ENCODE measurements at places on chromosomes 16 and 17.

GRCh38 chr17:14737984-14738651 lies 437.2 kb downstream of the HS3ST3B1 start:
- no peak for DNase-seq

- DNase-seq = no peak
Measured at GRCh38 chr17:55654821-55655220, 67.8 kb downstream of the TMEM100 start.

DNA sequence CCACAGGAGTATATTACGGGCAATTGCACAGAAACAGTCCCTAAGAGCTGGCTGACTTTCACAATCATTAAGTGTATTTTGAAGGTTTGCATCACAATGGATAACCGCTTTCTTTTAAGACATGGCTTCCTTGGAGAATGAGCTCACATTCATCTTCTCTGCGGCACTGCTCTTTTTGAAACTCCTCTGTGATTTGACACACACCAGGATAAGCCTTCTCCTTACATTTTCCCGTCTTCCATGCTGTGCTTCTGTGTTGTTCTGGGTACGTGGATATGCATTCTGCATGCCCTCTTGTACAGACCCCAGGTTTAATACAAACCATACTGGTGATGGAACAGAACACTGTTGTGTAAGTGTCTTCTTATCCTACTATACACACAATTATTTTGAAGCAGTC lies 89.5 kb upstream of the METRNL start:
- DNase-seq = no peak

DNA sequence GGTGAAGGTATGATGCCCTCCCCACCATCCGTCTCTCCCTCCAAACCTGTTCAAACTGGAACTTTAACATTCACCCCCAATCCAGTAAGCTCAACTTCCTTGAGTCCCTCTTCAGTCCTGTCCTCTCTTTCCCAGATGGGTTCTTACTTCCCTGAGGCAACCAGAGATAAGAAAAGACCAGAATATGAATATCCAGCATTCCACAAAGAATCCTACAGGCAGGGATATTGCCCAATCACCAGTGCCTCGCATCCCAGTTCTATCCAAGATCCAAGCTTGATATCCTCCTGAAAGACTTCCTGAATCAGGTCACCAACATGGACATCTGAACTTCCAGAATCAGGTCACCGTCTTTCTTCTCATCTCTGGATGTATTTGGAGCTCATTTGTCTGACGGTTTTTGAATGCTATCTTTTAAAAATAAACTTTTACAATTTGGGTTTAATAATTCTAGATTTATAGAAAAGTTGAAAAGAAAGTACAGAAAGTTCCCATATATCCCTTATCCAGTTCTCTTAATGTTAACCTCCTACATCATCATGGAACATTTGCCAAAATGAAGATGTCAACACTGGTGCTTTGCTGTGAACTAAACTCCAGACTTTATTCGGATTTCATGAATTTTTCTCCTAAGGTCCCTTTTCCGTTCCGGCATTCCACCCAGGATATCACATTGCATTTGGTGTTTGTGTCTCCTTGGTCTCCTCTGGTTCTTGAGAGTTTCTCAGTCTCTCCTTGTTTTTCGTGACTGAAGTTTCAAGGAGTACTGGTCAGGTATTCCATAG lies 13.7 kb upstream of the COL1A1 start:
- no peak for DNase-seq

DNA sequence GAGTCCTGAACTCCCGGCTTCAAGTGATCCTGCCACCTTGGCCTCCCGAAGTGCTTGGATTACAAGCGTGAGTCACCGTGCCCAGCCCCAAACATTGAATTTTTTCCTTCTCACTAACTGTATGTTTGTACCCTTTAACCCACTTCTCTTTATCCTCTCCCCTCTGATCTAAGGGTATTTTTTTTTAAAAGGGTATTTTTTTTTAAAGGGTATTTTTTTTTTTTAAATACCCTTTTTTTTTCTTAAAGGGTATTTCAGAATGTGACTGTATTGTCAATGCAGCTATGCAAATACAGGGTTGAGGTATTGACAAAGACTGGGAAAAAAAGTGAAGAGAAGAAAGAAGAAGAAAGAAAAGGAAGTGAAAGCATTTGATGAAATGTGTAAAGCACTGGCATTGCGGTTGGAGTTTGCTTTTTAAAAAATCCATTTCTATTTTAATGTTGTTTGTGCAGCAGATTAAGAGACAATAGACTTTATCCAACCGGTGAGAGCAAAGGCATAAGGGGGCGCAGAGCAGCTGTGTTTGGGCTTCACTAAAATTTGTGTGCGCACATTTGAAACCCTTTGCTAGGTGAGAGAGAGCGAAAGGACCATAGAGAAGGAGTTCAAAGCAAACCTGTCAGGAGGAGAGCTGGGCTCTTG lies 42.4 kb downstream of the SYT17 start:
- DNase-seq = no peak

GRCh38 chr16:84699147-84699711 lies 571 bp upstream of the USP10 start:
- peak; percentile 1 for DNase-seq

DNA sequence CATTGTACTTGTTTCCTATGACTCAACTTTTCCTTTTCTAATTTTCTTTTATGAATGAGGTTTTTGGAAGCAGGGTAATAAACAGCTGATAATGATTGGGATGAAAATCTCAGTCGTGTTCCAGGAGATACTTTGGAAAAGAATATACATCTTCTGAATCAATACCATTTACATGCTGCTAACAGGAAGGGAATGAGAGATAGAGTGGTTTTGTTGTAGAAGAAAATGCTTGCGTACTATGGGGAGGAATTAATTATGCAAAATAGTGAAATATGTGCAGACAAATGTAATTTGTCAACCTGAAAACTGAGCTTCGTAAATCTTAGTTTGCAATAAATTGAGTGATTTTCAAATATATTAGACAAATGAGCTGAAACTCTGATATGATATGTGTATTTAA lies 24.0 kb upstream of the SHISA6 start:
- no peak for DNase-seq

- DNase-seq = no peak
Measured at GRCh38 chr16:60510941-60511340, 1525.3 kb downstream of the CDH8 start.

DNA sequence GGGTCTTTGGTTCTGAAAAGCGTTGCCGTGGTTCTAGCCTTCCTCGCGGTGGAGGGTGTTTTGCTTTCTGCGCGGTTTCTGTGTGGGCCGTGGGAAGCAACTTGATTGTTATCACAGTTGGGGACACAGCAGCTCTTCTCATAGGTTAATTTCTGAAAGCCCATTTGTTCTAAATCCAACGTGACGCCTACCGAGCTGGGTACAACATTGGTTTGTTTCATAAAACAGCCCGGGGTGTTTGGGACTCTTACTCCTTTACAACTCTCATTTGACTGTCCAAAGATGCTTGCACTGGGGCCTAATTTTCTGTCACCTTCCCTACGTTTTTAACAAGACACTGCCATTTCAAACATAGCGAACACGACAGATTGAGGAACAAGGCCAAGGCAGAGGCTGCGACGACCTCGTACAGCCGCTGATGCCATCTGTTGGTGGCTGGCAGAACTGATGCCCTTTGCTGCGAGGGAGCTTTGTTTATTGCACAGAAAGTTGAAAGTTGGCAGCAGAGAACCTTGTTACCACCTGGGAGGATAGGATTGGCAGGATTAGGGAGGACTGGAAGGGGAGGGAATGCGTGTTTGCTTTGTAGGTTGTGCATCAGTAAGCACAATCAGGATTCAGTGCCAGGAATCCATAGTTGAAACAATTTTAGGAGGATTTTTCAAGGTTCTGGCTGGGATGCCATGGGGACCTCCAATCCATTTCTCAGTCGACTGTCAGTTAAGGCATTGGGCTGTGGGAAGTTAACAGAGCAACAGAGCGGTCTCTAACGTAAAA lies 98.3 kb downstream of the PITPNC1 start:
- DNase-seq = peak; percentile 81

GRCh38 chr17:82440991-82441627 lies 9.4 kb downstream of the CYBC1 start:
- DNase-seq = no peak

- no peak for DNase-seq
Measured at GRCh38 chr17:43437756-43438155, 39.0 kb downstream of the ARL4D start.

DNA sequence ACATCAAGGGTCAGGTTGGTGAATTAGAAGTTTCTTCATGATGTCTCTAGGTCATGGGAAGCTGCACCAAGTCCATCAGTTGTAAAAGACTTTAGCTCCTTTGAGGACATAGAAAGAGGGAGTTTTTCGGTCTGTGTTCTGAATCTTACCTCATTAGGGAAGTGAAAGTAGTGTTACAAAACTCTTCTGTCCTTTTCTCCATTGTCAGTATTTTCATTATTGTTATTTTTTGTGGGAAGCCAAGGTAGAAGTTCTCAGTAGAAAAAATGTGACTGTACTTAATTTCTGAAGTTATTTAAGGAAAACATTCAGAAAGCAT lies 24.2 kb downstream of the MAP3K3 start:
- no peak for DNase-seq

GRCh38 chr16:27214084-27214961 lies 11.0 kb downstream of the KDM8 start:
- no peak for DNase-seq

GRCh38 chr16:1308977-1309885 lies at the start of gene UBE2I:
Gene UBE2I (plus strand): TSS chr16:1309636. CDS start chr16:1314031, 4,395 bp downstream.
- peak; percentile 94 for DNase-seq

GRCh38 chr16:73028263-73028662 lies 19.7 kb downstream of the ZFHX3 start:
- no peak for DNase-seq

DNA sequence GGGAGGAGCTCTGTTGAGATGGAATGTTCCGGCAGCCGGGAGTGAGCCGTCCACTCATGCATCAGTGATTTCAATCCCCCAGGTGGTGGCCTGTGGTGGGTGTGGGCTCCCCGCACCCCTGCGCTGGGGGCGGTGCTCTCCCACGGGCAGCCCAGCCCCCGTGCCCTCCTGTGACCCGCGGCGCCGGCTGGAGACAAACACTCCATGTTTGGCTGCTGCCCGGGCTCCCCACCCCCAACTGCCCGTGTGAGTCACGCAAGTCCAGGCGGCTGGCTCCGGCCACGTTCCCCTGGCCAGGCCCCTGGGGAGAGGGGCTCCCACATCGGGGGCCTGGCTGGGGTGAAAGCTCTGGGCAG lies 29.4 kb downstream of the CACNA1H start:
- DNase-seq = no peak

DNA sequence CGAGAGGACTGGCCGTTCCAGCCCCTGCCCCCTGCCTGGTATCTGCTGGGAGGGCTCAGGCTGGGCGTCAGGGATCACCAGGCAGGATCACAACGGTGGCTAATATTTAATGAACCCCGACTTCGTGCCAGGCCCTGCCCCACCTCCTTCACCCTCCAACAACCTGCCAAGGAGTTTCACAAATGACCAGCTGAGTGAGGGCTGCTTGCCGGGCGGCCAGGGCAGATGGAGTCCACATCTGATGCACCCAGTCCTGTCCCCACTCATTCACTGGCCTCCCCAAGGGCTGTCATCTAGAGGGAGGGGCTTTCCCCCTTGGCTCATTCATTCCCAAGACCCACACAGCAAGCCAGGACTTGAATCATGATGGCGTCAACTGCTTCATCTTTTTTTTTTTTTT lies 17.5 kb downstream of the UBALD1 start:
- no peak for DNase-seq

GRCh38 chr17:31321481-31321880 lies at the start of gene EVI2A:
Gene EVI2A (minus strand): TSS chr17:31321622. CDS start chr17:31319013, 2,609 bp downstream.
- DNase-seq = peak; percentile 62

- peak; percentile 68 for DNase-seq
Measured at GRCh38 chr16:67883872-67884261, 818 bp upstream of the NRN1L start.

DNA sequence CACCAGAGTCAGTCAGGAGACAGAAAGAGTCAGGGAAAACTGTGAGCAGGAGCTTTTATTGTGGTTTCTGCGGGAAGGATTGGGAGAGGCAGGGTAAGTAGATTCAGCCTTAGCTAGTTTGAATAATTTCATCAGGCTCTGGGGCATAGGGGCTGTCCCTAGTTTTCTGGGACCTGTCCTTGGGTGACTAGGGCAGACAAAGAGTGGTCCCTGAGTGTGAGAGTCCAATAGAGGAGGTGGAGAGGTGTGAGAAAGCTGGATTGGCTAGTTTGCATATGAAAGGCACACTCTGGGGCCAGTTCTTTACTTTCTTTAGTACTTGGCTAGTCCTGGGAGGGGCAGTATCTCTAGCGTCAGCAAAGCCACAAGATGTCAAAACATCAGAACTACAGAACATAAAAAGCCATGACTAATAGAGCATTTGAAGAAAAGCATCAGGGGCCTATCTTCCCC lies 255.6 kb downstream of the HS3ST3A1 start:
- DNase-seq = no peak

GRCh38 chr16:12423131-12423530 lies 380.6 kb downstream of the CPPED1 start:
- no peak for DNase-seq

DNA sequence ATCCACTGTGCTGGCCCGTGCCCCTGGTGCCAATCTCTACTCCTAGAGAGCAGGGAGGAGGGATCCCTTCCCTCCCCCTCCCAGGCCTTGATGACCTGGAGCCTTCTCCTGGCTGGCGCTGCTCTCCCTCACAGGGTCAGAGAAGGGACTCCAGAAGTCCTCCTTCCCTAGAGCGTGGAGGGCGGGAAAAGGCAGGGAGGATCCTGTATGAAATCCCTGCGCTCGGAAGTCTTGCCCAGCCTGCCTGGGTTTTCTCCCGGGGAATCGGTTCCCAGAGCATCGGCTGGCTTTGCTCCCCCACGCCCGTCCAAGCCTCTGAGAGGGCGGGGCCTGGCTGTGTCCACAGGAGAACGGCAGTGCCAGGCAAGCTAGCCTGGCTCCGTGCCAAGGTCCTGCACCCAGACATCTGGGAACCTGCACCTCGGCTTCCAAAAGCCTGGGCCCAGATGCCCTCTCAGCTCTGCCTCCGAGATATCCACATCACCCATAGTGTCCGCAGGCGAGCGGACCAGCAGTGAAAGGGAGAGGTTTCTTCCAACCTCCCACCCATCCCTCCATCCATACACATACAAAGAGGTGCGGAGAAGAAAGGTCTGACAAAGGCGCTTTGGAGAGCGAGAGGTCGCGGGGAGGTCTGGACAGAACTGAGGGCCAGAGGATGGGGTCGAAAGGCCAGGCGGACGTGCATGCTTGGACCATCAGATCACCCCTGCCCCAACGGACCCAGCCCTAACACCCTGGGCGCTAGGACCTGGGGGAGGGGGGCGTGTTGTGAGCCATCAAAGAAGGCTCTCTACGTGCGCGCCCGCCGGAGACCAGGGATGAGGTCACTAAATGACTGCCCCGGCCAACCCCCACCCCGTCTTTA lies 1.1 kb downstream of the MPP2 start:
- DNase-seq = no peak

GRCh38 chr17:14307560-14308024 lies 6.7 kb downstream of the HS3ST3B1 start:
- DNase-seq = no peak

- DNase-seq = no peak
Measured at GRCh38 chr17:64004903-64005733, 7.0 kb downstream of the PRR29 start.

DNA sequence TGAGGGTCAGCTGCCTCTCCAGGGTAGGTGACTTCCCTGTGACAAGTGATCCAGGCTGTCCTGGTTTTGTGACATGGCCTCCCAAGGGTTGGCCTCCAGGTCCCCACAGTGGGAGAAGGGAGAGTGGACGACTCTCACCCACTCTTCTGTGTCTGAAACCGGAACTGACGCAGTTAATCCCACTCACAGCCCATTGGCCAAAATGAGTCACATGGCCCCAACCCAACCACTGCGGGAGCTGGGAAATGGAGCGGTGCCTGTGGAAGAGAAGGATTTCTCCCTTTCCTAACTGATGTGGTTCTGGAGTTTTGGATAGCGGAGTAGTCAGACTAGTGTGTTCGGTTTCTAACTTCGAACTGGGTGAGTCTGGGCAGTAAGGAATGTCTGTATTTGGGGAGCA lies 79.4 kb downstream of the ABCC6 start:
- DNase-seq = no peak

GRCh38 chr16:77165006-77165405 lies 26.0 kb upstream of the MON1B start:
- DNase-seq = no peak

All from stimulated activated CD4-positive, alpha-beta T cell treated with anti-CD3 and anti-CD28 coated beads, Interleukin-1b, Interleukin-23, amount 100 ng/mL, for 4 hours (primary cell).